ENCODE measurements at places on chromosomes 6 and 20.

- no peak for DNase-seq
Observed at GRCh38 chr20:52761867-52762266, 210.3 kb upstream of the TSHZ2 start.

GRCh38 chr20:872855-873520 is 39.5 kb downstream of the FAM110A start:
- DNase-seq: no peak

DNA sequence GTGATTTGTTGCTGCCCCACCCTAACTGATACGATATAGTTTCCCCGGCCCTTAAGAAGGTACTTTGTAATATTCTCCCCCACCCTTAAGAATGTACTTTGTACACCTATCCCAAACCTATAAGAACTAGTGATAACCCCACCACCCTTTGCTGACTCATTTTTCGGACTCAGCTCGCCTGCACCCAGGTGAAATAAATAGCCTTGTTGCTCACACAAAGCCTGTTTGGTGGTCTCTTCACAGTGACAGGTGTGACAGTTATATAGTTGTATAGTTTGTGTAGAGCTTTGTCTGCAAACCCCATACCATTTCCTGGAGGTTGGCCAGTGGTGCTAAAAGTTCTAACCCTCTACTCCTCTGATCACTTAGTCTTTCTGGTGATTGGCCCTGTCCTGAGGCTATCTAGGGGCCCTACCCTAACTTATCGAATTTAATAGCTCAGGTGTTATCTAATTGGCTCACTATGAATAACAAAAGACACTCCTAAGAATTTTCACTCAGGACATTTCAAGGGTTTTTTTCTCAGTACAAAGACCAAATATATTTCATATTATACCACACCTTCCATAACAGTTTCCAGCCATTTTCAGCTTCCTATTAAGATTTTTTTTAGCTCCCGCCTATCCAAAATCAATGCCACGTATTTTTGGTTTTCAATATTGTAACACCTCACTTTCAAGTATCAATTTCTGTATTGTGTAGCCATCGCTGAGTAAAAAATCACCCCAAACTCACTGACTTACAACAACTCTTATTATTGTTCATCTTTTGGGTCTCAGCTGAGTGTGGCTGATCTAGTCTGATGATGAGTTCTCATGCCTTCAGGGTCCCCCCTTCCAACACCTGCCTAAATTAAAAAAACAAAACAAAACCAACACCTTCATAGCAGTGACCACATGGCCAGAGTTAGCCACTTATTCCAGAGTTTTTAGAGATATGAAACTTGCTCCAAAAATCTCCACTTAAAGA is 9.8 kb upstream of the BTN1A1 start:
- DNase-seq: no peak

DNA sequence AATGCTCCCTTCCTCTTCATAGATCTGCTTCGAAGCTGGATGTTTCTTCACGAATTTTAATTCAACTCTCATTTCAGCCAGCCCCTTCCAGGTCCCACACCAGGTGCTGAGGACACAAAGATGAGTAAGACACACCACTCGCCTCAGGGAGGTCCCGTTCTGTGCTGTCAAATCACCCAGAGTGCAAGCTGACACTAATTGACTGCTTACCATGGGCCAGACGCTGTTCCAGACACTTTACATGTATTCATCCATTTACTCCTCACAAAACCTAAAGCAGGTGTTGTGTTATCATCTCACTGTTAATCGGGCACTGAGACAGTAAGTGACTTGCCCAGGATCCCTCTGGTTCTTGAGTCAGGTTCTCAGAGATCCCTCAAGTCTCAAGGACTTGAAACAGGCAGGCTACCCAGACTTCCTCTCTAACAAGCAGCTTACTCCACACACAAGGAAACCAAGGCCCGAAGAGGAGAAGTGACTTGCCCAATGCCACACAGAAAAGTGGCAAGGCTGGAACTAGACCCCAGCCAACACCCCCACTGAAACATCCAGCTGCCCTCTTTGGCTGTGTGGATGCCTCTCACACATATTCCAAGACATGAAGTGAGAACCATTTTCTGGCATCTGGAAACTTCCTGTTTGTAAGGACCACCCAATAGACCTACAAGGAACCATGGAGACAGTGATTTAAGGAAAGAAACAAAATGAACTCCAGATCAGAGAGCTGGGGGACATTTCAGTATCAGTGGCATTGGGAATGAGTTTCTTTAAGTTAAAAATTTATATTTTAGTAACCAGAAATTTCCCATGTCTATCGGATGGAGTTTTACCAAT is 174.5 kb downstream of the CDC5L start:
- no peak for DNase-seq

DNA sequence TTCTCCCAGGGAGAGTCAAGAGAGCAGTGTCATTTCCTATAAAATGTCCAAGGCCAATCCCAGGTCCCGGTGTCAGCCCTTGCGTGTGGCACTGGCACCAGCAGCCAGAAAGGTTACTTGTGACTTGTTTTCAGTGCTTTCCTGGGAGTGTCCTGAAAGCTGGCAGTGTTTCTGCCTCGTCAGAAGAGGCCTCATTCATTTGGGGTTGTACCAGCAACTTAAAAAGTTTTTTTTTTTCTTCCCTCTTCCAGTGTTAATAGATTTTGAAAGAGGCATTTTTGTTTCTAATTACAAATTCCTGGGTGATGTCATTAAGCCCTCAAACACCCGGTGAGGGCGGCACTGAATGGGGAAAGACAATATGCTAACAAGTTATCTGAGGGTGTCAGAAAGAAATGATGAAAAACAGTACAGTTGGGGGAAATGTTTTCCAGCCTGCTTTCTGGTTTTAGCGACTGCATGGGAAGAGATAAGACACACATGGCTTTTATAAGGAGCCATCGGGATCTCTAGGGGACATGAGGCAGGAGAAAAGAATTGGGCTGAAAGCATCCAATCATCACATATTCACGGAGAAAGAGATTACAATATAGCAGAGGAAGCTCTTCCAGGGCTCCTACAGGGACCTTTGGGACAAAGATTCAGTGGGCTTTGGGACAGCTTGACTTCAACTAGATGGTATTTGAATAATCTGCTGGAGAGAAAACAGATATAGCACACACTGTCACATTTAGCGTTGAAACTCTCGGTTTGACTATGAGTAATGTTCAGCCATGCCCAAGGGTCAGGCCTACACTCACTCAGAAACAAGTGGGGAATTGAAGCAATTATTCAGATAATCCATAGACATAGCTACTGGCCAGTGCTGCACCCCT is 153.0 kb downstream of the BCAS1 start:
- peak; percentile 38 for DNase-seq

DNA sequence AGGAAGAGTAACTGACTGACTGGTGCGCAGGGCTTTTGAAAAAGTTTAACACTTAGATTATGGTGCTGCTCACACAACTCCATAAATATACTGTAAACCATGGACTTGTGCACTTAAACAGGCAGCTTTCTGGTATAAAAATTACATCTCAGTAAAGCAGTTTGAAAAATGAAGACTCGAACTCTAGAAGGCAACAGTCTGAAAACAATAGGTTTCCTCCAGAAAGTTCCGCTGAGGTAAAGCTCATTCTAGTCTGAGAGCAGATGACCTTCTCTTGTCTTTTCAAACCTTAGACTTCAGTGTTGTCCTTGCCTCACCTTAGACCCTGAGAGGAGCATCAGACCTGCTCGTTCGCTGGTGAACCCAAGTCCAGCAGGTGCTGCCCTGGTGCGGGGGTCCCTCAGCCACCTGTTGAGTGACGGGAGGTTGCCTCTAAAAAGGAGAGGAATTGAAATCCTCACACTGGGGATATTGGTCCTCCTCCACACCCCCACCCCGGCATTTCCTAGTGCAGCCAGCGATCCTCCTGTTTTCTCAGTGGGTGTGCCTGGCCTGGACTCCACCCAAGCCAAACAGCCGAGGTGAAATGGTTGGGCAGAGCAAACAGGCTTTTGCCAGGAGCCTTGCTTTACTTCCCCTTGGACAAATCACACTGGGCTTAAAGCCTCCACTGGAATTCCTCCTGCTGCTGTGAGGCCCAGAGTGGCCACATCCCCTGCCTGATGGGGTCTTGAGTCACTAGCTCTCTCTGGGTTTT is 14.7 kb upstream of the PYGB start:
- no peak for DNase-seq

GRCh38 chr6:119162134-119162775 is 83.8 kb upstream of the FAM184A start:
- DNase-seq: no peak

DNA sequence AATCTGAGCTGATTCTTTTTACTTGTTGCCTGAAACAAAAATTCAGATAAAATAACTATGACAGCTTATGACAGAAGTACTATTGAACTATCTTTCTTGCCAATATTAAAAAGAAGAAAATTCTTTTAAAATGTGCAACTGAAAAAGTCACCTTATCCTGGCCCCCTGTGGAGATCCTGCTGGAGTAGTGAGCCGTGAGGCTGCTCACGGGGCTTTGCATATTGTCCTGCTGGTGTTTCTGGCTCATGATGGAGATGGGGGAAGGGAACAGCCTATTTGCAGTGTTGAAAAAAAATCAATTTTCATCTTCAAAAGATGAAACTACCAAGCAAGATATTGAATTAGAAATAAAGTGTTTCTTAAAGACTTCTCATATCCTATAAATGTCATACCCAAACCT is 216.0 kb downstream of the SAMD5 start:
- DNase-seq: no peak

DNA sequence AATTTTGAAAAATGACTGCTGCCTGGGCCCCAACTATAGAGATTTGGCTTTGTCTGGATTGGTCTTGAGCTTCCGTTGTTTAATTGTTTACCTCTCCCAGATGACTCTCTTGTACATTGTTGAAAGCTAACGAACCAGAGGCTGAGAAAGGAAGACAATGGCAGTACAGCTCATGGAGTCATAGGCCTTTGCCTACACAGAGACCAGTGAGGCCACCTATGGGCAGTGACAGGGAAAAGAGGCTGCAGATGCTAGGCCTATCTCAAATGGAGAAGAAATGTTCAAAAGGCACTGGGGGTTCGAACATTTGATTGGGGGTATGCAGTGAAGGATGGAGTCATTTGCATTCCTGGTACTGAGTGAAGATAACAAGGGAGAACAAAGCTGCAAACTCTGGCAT is 29.1 kb downstream of the OPN5 start:
- DNase-seq: no peak

GRCh38 chr20:6818033-6818808 is 50.7 kb downstream of the BMP2 start:
- no peak for DNase-seq

DNA sequence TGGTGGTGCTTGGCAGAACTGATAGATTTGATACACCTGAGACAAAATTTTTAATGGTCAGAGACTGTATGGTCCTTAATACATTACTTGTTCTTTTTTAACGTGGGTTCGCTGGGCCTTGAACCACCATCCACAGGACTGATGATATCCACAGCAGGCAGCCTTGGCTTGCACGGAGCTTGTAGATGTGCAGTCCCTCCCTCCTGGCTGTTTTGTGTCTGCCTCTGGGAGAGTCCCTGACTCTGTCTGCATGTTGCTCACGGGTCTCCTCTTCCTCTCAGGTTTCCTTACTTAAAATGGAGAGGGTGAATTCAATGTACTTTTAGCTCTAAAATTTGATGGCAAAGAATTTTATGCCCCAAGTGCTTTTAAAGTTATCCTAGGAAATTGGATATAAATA is 17.5 kb downstream of the KIF25 start:
- DNase-seq: no peak

DNA sequence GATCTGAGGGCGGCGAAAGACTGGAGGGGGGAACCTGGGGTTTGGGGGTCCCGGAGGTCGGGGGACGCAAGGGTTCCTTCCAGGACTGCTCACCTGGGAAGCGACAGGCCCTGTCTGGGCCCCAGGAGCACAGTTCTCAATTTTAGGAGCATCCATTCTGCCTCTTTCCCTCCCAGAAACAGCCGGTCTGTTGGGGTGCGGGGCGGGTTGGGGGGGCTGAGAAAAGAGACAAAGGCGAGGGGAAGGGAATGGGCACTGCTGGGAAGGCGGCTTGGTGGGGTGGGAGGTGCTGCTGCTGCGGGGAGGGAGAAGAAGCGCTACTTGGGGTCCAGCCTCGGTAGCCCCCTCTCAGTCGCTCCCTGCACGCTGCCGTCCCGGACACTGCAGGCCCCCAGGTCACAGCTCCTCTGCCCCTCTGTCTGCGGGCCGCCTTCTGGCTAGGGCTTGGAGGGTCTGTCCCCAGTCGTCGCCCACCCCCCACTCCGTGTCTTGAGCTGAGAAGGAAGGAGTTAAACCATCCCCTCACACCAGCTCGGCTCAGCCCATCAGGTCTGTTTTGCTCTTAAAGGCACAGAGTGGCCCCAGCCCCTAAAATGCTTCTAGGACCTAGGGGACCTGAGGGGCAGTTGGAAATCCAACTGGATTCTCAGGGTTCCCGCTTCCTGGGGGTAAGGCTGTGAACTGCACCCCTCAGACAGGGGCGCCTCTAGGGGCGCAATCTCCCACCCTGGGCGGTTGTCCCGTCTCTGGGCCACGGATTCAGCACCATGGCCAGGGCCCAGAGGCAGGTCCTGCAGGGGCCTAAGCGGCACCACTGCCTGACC is 690 bp downstream of the GDAP1L1 start:
- DNase-seq: peak; percentile 20

DNA sequence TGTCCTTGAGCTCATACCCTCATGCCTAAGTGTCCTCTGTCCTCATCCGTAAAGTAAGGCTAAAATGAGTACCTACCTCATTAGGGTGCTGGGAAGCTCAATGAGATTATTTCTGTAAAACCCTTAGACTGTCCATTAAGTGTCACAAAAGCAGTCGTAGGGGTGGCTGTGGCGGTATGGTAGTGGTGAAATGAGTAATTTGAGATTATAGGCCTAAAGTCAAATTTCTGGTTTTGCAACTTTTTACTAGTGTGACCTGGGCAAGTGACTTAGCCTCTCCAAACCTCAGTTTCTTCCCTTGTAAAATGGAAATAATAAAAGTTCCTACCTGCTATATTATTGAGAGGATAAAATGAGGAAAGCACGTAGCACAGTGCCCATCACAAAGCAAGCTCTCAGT is 148.2 kb upstream of the AKAP12 start:
- no peak for DNase-seq

DNA sequence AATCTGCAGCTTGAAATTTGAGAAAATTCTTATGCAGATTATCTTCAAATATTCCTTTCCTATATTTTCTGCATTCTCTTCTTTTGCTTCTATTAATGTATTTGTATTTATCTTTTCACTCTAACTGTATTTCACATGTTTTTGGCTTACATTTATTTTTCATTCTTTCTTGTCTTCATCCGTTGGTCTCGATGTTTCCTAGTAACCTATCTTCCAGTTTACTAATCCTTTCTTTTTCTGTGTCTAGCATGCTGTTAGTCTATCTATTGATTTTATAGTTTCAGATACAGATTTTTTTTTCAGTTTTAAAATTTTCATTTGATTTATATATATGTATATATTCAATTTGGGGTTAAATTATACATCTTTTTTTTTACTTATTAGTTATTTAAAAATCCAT is 556.2 kb downstream of the RFPL4B start:
- DNase-seq: no peak

DNA sequence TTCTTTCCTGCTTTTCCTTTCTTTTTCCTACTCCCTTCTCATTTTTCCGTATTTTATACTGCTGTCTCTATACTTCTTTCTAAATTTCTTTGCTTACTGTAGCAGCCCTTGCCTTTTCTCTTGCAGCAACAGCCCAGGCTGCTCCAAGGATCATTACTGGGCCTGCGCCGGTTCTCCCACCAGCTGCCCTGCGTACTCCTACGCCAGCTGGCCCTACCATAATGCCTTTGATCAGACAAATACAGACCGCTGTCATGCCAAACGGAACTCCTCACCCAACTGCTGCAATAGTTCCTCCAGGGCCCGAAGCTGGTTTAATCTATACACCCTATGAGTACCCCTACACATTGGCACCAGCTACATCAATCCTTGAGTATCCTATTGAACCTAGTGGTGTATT is 148.8 kb downstream of the QKI start:
- no peak for DNase-seq

- DNase-seq: no peak
Observed at GRCh38 chr6:81625216-81625615, 127.3 kb downstream of the TENT5A start.
